ENCODE measurements at places on chromosomes 7 and 10.

DNA sequence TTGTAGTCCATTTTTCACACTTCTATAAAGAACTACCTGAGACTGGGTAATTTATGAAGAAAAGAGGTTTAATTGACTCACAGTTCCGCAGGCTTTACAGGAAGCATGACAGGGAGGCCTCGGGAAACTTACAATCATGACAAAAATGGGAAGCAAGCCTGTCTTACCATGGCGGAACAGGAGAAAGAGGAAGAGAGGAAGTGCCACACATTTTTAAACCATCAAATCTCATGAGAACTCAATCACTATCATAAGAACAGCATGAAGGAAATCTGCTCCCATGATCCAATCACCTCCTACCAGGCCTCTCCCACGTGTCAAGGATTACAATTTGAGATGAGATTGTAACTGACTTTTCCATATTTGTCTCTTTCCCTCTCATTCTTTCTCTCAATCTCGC lies 9.3 kb upstream of the PNPLA8 start:
- no peak for DNase-seq

- DNase-seq: no peak
These were observed 59.5 kb downstream of the CCDC3 start for GRCh38 chr10:12941966-12942365.

DNA sequence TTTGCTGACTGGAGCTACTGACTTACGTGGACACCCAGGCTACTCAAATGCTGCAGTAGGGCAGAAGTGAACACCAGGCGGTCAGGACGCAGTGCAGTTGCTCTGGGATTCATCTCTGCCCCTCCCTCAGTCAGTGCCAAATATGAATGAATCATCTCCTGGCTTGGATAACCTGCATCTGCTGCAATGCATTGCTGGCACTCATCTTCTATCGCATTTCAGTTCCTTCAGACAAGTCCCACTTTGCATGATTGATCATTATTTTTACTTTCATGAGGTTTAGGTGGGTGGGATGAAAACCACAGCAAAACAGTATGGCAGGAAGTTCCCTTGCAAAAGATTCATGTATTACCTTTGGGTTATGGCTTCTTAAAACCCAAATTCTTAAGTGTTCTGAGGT lies 224.6 kb upstream of the NRP1 start:
- DNase-seq: no peak

DNA sequence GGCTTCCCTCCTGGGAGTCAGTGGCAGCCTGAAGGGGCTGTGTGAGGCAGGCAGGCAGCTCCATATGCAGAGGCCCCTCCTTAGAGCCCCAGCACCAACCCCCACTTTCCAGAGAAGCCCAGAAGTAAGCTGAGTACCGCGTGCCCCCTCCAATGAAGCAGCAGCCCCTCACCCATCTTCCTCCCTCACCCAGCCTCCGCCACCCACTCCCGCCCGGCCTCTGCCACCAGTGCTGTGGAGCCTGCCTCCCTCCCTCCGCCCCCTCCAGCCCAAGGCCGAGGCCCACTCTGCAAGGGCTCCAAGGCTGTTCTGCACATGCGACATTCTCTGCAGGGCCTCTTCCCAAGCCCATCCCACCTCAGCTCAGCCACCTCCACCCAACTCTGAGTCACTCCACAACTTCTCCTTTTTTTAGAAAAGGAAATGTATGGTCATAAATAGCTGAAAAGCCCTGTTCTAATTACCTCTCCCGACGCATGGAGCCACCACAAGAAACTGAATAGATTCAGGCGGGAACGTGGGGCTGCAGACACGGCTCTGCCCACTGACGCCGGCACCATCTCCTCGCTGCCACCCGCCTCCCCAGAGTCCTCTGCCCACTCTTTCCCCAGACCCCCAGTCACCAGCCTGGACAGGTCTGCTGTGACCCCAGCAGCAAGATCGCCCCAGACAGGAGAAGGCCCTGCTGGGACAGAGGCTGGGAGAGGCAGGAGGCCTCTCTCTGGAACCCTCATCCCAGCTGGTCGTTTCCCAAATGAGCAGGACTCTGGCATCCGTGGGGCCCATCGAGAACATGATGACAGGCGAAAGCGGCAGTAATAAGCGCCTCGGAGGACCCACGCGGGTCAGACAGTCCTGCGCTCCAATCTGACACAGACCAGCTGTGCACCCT lies 213.9 kb downstream of the MAD1L1 start:
- no peak for DNase-seq

DNA sequence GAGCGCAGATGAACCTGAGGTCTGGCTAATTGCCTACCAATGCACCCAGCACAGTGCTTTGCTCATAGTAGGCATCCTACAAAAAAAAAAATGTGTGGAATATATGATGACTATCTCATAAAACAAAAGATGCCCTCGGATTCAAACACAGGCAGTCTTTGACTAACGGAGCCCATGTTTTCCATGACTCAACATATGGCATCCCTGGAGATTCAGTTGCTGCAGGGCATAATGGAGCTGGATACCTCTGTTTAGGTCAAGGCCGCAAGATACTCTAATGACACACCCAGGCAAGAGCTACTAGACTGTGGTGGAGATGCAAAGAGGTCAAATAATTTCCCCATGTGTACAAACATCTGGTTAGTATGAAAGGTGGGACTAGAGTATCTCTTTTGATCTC lies 16.3 kb downstream of the CUBN start:
- DNase-seq: no peak
